ENCODE measurements at places on chromosomes 7 and 10.
A peak's percentile ranks its signal among the peaks of the same experiment; 100 is the strongest.

DNA sequence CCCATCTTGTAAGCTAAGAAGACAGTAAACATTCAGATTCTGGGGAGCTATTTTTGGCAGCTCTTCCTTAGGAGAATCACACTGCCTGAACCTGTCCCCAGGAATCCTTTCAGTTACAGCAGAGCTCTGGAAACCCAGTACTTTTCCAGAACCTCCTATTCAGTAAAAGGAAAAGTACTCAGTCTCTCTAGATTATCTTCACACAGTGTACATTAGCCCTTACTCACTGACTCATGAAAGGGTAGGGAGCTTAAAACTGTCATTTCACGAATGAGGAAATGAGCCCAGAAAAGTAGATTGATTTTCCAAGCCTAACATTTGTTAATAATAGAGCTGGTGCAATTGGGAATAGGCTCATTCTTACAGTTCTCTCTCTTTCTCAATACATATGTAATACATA is 3.9 kb upstream of the CNNM1 start:
- DNase-seq = no peak

- no peak for DNase-seq
Measured at GRCh38 chr7:72924386-72924732, 536 bp upstream of the POM121 start.

DNA sequence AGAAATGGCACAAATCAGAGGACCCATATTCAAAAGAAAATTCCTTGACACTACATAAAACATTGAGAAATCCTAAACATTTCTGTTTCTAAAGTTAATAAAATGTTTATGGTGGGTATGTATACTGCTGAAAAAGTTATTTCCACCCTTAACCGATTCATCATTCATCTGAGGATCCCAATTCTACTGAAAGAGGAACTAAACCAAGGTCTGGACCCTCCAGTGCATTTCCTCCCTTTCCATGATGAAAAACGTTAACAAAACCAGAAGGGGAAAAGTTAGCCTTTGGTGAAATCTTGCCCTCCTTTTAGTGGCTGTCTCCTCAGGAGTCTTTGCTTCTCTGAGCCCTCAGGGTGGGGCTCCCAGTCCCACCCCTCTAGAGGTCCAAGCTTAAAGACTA is 144.5 kb upstream of the ASAH2 start:
- DNase-seq = no peak

DNA sequence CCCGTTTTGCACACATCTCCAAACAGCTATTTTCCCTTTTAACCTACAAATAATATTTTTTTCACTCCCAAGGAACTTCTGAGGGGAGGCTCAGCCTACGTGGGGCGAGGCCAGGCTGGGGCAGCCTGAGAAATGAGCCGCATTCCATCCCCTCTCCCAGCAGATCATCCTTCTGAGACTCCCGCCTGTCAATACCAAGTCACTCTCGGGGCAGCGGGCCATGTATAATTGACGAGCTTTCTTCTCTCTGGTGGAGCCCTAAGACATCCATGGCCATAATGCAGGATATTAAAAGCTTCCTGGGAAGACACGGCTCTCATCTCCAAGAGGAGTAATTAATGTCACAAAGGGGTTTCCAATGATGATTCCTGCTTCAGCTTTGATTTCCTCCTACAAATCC is 37.8 kb upstream of the CHST15 start:
- no peak for DNase-seq

DNA sequence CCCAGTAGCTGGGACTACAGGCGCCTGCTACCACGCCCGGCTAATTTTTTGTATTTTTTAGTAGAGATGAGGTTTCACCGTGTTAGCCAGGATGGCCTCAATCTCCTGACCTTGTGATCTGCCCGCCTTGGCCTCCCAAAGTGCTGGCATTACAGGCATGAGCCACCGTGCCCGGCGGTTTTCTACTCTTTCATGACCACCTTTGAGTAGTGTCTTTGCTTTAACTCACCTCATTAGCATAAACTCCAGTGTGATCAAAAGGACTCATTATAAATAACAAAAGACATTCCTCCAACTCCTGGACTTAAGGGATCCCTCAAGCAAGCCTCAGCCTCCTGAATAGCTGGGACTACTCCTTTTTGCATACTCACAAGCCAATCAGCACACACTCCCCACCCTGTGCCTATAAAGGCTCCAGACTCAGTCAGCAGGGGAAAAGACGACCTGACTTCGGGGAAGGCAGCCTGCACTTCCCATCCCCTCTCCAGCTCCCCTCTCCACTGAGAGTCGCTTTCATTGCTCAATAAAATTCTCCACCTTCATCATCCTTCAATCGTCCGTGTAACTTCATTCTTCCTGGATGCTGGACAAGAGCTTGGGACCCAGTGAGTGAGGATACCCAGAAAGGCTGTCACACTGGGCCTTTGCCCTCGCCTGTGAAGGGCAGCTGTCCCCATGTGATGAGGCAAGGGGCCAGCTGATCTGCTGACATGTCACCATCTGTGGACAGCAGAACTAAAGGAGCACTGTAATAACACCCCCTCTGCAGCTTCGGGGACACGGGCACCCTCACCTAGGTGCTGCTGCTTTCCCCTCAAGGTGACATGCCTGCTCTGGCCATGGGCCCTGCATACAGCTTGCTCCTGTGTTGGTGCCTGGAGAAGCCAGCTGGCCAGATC is 35.0 kb upstream of the EIF4H start:
- no peak for DNase-seq

- DNase-seq = peak; percentile 25
Measured at GRCh38 chr10:96833220-96834001, 1.3 kb downstream of the LCOR start.

- DNase-seq = no peak
Measured at GRCh38 chr10:28266449-28267224, 36.2 kb downstream of the MPP7 start.

DNA sequence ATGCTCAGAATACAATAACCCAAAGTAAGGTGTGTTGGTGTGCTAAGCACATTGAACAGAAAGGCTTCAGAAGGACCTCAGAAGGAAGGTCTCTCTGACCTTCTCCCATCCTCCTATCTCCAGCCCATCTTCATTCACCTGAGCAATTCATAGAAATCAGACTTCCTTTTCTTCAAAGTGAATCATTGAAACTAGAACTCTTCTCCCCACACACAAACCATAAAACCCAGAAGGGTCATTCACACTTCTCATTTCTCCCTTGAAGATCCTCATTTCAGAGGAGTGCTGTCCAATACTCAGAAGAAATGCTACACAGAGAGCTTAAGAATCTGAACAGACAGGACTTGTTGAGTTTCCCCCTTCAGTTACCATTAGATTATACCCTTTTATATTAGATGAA is 89.5 kb downstream of the VWDE start:
- DNase-seq = no peak

- no peak for DNase-seq
Measured at GRCh38 chr10:114669648-114670047, 11.6 kb upstream of the ABLIM1 start.

- no peak for DNase-seq
Measured at GRCh38 chr7:41436139-41436538, 266.8 kb downstream of the INHBA start.

- no peak for DNase-seq
Measured at GRCh38 chr10:12474727-12475412, 125.5 kb downstream of the CAMK1D start.

DNA sequence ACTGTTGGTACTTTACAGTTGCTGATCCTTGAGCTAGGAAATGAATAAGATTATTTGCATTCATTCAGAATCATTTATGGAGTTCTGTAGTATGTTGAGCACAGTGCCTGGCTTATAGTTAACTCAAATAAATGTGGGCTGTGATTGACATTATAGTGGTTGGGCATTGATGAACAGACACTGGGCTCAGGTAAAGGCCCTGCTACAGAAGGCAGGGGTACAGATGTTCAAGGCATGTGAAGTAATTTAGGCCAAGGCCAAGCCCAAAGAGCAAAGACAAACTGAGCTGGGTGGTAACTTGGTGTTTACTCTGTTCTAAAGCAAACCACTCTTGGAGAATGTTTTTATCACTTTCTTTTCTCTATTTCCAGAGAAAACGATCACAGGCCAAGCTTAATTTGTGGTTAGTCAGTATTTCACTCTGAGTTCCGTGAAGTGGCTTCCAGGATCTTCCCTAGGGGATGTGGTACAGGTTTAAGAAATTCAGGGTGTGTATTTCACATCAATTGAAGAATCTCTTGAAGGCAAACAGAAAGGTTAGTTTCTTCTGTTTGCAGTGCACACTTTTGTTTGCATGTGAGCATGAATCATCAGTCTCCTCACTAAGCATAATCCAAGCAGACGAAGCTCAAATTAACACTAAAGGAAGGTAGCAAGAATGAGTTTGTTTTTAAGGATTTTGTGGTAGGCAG is 113.9 kb upstream of the PRR15 start:
- no peak for DNase-seq

DNA sequence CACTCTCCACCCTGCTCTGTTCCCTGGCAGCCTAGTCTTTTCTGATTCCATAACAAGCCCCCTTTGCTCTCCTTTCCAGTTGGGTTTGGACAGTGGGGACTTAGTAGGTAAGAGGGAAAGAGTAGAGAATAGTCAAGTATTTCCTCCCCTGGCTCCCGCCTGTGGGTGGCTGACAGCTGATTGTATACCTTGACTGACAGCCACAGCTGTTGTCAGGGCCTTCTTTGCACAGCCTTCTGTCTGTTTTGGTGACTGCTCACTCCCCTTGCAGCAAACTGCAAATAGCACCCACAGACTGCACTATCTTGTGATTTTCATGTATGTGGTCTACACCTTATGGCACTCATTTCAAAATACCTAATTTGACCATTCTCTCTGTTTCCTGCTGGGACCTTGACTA is 486.3 kb downstream of the ACTR3B start:
- no peak for DNase-seq

DNA sequence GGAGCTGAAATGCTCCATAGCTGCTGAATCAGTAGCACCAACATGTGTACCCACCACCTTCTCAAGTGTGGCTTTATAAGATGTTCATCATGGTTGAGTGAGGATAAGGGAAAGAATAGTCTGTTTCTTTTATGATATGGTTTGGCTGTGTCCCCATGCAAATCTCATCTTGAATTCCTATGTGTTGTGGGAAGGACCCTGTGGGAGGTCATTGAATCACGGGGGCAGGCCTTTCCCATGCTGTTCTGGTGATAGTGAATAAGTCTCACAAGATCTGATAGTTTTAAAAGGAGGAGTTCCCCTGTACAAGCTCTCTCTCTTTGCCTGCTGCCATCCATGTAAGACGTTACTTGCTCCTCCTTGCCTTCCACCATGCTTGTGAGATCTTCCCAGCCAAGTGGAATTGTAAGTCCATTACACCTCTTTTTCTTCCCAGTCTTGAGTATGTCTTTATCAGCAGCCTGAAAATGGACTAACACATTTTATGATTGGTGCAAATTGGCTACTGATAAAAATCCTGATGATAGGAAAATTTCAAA is 799.9 kb downstream of the TNS3 start:
- DNase-seq = no peak

DNA sequence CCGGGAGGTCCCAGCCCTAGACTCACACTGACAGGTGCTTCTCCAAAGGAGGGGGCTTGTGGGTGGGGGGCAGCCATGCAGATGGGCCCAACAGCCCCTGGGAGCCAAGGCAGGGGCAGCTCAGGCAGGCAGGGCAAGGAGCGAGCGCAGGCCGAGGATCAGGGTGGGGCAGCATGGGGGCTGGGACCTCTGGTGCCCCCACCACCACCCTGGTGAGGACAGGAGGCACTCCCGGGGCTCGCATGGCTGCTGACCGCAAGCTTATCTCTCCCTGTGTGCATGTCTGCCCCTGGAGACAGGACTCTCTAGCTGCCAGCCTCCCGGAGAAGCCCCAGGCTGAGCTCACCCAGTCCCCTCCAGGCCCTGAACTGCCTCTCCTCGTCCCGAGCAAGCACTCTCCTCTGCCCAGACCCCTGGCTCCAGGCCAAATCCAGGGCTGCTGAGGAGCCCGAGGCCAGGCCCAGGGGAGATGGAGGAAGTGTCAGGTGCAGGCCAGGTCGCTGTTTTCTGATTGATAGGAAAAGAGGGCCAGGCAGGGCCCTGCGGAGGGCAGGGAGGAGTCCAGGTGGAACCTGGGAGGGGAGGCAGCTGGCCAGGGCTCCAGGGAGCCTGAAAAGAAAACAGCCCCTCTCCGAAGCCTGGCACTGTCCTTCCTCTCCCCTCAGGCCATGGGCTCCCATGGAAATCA is 39.0 kb downstream of the PDGFA start:
- DNase-seq = no peak

DNA sequence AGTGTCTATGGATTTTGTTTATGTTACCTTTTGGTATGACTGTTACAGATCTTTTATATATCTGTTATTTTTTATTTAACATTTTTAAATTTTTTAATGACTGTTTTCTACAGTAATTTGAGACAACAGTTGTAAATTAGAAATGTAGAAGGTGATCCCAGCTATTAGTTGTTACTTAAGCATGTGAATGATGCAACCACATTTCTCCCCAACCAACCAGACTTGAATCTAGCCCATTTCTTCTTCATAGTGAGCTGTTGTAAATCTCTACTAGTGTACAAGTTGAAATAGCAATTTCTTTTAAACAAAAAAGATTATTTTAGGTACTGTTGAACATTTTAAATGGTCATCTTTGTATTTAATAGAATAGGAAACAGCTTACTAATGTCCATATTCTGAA is 18.0 kb downstream of the TMEM106B start:
- DNase-seq = no peak

- DNase-seq = no peak
Measured at GRCh38 chr7:90453931-90454330, 15.5 kb upstream of the PTTG1IP2 start.

- no peak for DNase-seq
Measured at GRCh38 chr10:51748959-51749358, 49.6 kb upstream of the CSTF2T start.

GRCh38 chr7:21910253-21910652 is 35.4 kb downstream of the CDCA7L start:
- no peak for DNase-seq

DNA sequence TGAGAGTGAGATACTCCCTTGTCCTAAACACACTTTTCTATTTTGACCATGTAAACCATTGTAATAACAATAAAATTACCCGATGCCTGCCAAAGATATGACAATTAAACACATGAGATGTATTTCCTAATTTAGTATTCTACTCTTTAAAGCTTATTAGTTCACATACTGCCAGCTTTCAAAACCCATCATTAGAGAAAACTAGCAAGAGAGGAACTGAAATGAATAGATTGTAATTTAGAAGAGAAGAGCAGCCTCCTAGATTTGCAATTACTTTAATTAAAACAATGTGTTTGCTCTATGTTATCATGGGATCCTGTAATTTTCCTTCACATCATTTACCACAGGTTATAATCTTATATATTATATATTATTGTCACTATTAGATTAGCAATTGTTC is 428.2 kb downstream of the THSD7A start:
- DNase-seq = no peak

- DNase-seq = no peak
Measured at GRCh38 chr10:70557086-70557845, 45.3 kb downstream of the PRF1 start.
